ENCODE measurements at places on chromosomes 12 and 14.

- no peak for DNase-seq
Observed at GRCh38 chr12:110135806-110136205, 11.6 kb downstream of the IFT81 start.

DNA sequence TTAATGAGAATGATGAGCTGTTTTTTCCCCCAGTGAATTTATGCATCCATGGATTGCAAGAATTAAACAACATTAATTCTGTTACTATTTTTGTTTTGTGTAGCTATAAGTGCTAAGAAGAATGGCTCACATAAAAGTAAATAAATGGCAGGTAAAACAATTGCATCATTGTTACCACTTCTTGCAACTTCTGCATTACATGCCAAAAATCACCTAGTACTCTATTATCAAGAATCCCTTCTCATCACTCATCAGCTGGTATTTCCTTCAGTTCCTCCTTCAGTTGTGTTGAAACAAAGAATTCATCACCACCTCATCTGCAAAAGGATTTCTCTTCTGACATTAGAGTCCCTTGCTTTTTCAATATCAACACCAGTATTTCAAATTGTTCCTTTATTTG lies 773 bp downstream of the A2M start:
- DNase-seq = no peak

DNA sequence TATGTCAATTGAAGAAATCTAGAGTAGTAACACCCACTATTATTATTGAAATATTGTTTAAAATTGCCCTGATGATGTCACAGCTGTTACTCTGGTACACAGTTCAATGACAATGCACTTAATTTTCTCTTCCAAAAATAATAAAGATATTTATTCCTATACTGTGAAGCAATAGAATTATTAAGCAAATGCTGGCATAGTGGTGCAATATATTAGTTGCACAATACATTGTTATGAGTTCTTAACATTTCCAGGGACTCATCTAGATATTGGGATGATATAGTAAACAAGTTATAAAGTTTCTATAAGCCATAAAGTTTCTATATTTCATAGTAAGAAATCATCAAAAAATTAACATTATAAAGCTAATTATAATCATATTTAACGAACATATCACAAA lies 897.8 kb downstream of the LRFN5 start:
- DNase-seq = no peak

DNA sequence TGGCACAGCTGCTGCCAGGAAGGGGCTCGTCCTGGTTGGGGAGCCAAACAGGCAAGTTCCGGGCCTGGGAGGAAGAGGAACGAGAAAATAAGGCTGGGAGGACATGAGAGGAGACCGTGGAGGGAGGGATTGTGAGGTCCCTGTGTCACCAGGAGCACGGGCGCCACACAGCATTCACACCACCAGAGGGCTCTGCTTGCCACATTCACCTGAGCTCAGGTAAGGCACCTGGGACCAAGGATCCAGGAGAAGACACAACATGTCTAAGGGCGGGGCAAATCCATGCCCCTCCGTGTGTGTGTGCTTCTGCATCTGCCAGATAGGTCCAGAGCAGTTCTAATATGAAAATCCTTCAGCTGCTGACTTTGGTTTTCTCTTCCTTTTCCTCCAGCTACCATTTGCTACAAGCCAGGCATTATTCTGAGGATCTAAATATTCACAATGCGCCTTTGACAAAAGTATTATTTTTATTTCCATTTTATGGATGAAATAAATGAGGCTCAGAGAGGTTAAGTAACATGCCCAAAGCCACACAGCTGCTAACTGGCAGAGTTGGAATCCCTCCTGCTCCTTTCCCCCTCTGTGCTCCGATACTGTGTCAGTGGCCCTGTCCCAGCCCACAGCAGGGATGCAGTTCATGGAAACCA lies 14.6 kb downstream of the RAPGEF3 start:
- peak; percentile 72 for DNase-seq

DNA sequence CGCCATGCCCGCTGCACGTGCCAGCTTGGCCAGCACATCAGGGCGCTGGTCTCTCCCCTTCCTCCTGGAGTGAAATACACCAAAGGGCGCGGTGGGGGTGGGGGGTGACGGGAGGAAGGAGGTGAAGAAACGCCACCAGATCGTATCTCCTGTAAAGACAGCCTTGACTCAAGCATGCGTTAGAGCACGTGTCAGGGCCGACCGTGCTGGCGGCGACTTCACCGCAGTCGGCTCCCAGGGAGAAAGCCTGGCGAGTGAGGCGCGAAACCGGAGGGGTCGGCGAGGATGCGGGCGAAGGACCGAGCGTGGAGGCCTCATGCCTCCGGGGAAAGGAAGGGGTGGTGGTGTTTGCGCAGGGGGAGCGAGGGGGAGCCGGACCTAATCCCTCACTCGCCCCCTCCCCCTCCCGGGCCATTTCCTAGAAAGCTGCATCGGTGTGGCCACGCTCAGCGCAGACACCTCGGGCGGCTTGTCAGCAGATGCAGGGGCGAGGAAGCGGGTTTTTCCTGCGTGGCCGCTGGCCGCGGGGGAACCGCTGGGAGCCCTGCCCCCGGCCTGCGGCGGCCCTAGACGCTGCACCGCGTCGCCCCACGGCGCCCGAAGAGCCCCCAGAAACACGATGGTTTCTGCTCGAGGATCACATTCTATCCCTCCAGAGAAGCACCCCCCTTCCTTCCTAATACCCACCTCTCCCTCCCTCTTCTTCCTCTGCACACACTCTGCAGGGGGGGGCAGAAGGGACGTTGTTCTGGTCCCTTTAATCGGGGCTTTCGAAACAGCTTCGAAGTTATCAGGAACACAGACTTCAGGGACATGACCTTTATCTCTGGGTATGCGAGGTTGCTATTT lies 914 bp upstream of the CCND2 start:
- DNase-seq = peak; percentile 78

GRCh38 chr12:22459838-22460490 lies 84.4 kb downstream of the C2CD5 start:
- DNase-seq = peak; percentile 64

DNA sequence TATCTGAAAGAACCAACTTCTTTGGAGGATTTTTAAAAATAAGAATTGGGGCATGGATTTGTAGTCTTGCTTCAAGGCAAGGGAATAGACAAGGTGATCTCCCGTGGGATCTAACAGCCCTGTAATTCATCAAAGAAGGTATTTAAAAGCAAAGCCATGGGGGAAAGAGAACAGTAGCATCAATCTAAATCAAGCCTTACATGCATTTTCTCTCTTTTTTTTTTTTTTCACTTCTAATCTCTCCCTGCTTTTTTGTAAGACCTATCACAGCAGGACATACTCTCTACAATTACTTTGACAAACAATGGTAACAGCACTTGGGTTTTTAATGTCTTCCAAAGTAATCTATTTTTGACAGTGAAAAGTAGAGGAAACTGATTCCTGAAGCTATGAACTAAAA lies 367.9 kb downstream of the PAWR start:
- DNase-seq = no peak

GRCh38 chr12:113194971-113195391 lies 9.5 kb downstream of the RITA1 start:
- DNase-seq = no peak

- peak; percentile 91 for DNase-seq
Observed at GRCh38 chr14:76956316-76957090, 72.0 kb downstream of the IRF2BPL start.

DNA sequence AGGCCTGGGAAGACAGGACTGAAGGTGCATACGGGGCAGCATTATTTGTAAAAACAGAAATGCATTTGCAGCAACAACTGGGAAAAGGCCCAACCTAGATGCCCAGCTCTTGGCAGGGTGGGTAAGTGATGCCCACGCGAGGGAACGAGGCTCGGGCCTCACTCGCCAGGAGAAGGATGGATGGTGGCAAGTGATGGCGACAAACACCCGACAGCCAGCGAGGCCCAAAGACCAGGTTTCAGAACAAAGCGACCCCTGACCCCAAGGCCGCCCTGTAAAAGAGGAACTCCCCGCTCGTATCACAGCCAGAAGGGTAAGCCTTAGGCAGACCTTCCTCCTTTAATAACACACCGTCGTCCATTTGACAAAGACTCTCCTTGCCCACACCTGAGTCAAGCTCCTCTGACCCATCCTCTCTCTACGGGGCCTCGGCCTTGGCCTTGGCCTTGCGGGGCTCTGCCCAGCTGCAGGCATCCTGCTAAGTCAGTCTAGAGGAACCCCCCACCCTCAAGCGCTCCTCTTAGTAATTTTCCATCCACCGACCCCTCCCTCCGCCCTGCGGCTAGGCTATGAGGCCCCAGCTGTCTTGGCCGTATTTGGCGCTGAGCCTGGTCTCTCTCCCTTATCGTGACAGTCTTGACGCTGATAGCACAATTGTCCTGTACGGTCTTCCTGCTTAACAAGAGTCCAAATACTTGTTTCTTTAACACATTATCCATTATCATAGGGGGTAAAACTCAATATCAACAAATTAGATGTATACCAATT lies 80.2 kb downstream of the NCOR2 start:
- no peak for DNase-seq

DNA sequence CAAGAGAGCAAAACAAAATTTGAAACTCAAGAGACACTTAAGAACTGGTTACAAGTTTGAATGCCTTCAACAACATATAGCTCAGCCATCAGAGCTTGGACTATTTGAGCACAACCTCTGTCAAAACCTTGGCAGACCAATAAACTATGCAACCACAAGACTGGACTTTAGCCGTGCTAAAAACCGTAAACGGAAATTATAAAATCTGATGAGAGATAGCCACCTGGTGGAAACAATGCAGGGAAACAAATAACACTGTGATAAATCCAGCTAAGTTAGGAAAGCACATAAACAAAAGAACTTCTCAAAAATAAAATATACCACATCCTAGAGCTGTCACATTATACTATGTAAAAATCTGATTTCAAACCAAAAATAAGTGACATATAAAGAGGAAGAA lies 1074.2 kb upstream of the NOVA1 start:
- no peak for DNase-seq

DNA sequence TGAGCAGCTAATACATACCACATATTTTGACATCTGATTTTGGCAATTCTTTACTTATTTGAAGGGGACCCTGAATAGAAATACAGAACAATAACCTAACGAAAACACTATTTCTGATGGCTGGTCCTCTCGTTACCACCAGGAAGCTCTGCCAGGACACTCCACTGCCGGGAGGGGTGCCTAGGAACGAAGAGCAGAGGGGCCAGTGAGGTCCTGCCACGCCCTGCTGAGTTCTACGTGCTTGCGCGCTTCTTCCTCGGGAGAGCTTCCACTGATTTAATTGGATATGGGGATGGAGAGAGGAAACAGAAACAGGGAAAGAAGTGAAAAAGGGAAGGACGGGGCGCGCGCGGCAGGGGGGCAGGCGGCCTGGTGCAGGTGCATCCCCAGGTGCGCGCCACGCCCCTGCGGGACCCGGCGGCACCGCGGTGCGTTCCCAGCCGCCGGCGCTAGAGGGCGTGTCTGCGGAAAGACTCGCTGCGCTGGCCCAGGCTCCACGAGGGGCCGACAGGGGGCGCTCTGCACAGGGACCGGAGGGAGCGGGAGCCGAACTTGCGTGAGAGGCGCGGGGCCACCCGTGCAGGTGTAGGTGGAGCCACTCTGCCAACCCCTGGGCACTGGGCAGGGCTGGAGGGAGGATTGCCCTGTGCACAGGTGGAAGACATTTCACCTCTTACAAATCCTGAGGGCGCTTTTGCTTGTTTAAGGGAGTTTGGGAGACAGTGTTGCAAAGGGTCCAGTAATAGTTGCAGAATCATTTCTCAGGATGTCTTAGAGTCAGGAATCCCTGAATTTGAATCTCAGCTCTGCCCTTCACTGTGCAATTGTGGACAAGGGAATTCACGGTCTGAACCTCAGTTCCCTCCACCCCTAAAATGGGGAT lies 986.3 kb upstream of the TMEM132C start:
- peak; percentile 36 for DNase-seq

DNA sequence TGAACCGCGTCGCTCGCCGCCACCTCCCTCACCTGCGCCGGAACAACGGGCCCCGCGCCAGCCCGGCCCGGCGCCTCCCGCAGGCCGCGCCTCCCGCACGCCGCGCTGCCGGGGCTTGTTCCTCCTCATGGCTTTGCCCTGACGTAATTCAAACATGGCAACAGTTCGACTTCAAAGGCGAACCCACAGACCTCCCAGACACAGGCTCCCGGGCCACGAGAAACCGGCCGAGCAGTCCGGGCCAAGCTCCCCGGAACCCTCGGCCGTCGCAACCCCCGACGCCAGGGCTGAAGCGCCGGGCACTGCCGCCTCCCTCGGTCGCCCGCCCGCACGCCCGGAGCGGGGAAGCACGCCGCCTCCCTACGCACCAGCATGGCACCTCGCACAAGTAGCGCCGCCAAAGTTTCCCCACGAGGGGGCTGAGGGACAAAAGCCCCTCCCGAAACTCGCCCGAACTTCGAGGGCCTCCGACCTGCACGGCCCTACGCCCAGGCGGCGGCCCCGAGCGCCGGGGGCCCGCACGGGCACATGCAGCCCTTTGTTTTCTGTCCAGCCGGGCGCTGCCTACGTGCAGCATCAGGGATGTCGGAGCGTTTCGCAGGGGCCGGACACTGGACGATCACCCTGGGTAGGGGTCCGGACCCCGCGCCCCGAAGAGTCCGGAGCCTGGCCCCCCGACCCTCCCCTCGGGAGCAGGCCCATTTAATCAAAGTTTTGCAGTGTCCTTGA lies 1.7 kb downstream of the SINHCAF start:
- DNase-seq = peak; percentile 74

GRCh38 chr14:94713115-94713514 lies 56.8 kb downstream of the GSC start:
- no peak for DNase-seq

DNA sequence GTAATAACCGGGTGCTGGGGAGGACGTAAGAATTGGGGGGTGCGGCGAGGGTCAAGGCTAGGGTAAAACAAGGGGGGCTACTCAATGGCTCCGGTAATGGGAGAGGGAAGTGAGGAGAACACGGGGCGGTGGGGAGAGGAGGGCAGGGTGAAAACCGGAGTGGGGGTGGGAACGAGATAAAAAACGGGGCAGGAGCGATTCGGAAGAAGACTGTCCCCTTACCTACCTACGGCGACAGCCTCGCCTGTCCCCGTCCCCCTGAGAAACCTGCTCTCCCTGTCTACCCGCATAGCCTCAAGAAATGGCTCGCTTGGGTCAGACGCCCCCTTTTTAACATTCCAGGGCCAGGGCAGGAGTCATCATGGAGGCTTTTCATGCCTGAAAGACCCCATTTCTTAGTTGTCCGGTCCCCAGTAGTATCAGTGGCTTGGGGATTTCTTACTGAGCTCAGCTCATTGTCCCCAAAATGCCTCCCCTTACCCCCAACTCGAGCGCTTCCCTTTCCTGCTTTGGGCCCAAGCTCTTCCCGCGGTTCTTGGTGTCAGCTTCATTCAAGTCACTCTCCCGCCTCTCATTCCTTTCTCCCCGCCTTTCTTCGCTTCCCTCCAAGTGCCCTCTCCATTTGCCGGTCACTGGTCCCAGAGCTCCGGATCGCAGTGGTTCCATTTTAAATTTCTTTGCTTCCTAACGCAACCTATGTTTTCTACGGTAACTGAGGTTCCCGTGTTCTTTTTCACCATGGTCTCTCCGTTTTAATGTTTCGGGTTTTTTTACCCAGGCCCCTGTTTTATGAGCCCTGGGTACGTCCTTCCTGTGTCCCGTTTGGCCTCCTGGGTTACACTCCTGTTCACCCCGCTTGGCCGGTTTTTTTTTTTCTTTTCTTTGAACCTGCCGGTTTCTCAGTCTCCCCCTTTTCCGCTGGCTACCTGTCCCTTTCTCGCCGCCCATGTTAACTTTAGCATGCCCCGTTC lies 1.2 kb upstream of the WSB2 start:
- no peak for DNase-seq

- DNase-seq = no peak
Observed at GRCh38 chr12:43898474-43898873, 62.6 kb downstream of the TMEM117 start.
